ENCODE measurements at places on chromosomes 1 and 21.

DNA sequence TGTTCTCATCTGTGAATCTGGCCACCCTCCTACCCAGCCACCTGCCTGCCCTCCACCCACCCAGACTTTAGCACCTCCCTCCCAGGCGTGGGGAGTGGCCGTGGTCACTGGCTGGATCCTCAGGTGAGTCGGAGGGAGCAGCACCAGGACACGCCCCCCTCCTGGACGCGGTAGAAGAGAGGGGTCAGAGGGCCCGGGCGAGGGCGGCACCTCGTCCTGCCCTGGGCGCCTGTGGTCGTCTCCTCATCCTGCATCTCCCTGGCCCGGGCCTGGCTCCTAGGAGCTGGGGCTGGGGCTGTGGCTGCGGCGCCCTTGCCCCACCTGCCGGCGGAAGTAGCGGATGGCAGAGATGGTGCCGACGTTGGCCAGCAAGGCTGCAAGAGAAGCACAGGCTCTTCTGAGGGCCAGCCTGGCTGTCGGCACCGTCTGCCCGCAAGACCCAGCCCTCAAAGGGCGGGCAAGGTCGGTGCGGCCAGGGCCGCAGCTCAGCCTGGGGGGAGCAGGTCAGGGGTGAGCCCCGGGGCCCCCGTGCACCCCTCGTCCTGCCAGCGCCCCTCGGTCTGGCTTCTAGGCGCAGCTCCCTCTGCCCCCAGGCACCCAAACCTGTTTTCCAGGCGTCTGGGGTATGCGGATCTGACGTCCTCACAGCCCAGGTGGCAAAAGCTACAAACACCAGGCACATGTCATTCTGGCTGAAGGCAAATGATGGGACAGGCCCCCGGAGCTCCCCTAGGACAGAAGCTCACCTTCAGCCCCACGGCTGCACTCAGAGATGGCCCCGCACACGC lies 5.8 kb downstream of the PERM1 start:
- DNase-seq, result peak; percentile 62

- no peak for DNase-seq
Observed at GRCh38 chr1:87472716-87473115, 144.0 kb downstream of the LMO4 start.

GRCh38 chr21:34933609-34934335 lies 115.3 kb downstream of the RUNX1 start:
- DNase-seq, result no peak

DNA sequence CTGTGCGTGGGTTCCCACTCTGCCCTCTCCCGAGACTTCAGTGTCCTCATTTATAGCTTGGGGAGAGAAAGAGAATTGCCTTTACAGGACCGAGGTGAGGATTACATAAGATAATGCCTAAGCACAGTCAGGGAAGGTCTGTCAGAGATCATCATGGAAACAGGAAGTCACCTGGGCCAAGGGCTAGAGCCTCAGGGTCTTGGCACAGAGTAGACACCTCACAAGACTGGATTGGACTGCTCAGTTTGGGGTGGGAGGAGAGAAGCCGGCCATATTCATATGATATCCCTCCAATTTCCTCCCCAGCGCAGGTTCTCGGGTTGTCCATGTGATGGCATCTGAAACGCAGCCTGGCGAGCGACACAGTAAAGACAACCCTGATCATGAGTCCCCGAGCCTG lies 3.8 kb downstream of the CNR2 start:
- no peak for DNase-seq

DNA sequence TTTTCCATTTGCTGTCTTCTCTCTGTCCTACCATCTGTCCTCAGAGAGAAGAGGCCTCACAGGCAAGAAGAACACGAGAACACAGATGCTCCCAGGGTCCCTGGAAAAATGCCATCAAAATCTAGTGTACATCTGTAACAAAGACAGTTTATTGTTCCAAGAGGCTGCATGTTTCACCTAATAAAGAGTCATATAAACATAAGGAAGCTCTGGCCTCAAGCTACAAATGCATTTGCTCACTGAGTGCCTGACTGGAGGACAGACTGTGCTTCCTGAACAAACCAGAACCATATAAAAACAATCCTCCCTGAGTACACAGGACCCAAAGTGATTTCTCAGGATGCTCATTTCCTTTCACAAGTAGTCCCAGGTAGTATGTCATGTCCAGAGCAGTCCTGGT lies 76.3 kb upstream of the SLC44A3 start:
- DNase-seq, result no peak

- DNase-seq, result no peak
Observed at GRCh38 chr1:187692799-187693198, 864.0 kb downstream of the PLA2G4A start.

GRCh38 chr1:234997201-234997895 lies 131.3 kb downstream of the TOMM20 start:
- peak; percentile 97 for DNase-seq

GRCh38 chr1:23249787-23250454 lies 32.6 kb upstream of the HTR1D start:
- no peak for DNase-seq

- DNase-seq, result no peak
Observed at GRCh38 chr1:180646093-180646492, 14.3 kb downstream of the XPR1 start.

- no peak for DNase-seq
Observed at GRCh38 chr1:65572701-65573421, 152.4 kb downstream of the LEPR start.

DNA sequence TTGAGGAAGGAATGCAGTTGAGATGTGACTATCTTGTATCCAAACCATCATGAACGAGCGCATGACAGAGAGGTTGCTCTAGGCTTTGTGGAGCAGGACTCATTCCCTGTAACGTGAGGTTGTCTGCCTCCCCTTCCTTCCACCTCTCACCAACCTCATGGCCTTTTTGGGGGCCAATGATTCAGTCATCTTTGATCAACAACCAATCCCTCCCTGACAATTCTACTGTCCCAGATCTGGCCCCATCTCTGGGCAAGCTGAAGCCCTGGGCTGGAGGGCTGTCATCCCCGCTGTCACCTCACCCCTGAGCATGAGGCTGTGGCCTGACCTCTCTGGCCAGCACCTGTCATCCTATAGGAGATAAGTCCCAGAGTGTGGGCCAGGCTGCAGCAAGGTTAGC lies 19.7 kb downstream of the MTARC1 start:
- no peak for DNase-seq

DNA sequence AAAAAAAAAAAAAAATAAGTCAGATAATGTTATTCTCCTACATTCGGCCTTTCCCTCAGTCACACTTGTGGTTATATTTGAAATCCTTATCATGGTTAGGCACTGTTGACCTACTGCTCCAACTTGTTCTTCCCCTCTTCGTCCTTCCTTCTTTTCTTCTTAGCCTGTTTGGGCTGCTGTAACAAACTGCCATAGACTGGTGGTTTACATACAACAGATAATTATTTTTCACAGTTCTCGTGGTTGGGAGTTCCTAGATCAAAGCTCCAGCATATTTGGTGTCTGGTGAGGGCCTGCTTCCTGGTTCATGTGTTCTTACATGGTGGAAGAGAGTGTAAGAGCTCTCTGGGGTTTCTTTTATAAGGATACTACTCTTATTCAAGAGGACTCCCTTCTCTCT lies 73.4 kb downstream of the RABGAP1L start:
- no peak for DNase-seq

GRCh38 chr1:33818071-33818470 lies 45.8 kb upstream of the HMGB4 start:
- DNase-seq, result no peak

GRCh38 chr1:40870135-40870728 lies 8.1 kb upstream of the CITED4 start:
- no peak for DNase-seq

- DNase-seq, result no peak
Observed at GRCh38 chr1:44644806-44645205, 29.5 kb downstream of the TMEM53 start.

DNA sequence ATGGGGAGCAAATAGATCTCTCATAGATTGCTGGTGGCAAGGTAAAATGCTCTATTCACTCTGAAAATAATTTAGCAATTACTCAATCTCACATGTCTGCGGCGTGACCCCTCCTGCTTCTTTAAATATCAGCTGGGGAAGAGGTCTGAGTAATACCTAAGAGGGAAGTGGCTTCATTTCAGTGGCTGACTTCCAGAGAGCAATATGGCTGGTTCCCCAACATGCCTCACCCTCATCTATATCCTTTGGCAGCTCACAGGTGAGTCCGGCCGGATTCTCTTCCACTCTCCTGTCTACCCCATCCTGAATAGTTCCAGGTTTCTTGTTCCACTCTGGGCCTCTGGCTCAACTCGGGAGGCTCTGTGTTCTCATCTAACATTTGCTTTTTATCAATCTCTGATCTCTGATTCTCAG lies at the start of gene SLAMF7:
Gene SLAMF7 (plus strand): TSS at position 150 of the 414 bp plus-strand sequence. CDS start 55 bp downstream, at position 205.
- no peak for DNase-seq

GRCh38 chr1:154493276-154493675 lies 8.7 kb upstream of the TDRD10 start:
- DNase-seq, result no peak

DNA sequence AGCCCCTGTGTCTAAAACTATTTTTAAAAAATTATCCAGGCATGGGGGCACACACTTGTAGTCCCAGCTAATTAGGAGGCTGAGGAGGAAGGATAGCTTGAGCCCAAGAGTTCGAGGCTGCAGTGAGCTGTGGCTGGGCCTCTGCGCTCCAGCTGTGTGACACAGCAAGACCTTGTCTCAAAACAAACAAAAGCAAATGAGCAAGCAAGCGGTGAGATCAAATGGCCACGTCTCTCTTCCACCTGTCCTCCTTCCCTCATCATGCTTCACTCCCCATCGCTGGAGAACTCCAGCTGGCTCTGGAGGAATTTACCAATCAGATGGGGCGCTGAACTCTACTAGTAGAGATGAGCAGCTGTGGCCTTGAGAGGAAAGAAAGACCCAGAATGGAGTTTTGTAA lies 14.0 kb upstream of the REN start:
- DNase-seq, result no peak

DNA sequence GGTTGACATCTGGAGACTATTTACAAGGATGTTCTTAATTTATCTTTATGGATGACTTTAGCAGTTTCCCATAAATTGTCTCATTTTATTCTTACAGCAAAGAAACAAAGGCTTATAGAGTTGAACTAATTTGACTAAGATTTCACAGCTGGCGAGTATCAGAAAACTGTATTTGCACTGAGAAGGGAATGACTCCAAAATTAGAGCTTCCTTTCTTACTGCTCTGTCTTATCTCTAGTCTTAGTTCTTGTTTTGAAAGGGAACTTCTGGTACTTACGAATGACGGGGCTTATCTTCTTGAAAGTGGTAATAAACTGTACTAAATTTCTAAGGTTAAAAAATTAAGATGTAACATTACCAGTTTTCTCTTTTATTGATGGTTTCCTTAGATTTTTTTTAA lies 13.6 kb downstream of the CNST start:
- DNase-seq, result no peak

GRCh38 chr1:201763455-201764140 lies 65.4 kb upstream of the IPO9 start:
- no peak for DNase-seq

DNA sequence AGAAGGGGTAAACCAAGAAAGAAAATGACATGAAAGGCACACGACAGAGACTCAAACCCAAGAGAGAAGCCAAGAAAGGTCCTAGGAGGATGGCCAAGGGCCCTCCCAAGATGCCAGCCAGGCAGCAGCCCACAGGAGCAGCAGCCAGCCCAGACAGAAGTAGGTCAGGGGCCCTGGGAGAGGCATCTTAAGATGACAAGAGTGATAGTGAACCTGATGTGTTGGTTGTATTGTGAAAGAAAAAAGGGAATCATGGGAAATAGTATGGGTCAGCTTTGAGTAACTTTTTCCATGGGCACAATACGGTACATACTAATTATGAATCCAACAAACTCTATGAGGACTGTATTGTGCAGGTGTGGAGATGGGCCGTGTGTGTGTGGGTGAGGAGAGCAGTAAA lies 3.3 kb downstream of the CCSAP start:
- no peak for DNase-seq

- DNase-seq, result no peak
Observed at GRCh38 chr21:44533121-44533890, 6.7 kb downstream of the KRTAP10-1 start.

GRCh38 chr21:22063140-22063539 lies 1064.9 kb downstream of the NCAM2 start:
- no peak for DNase-seq

- no peak for DNase-seq
Observed at GRCh38 chr1:41534181-41535076, 49.9 kb upstream of the EDN2 start.

DNA sequence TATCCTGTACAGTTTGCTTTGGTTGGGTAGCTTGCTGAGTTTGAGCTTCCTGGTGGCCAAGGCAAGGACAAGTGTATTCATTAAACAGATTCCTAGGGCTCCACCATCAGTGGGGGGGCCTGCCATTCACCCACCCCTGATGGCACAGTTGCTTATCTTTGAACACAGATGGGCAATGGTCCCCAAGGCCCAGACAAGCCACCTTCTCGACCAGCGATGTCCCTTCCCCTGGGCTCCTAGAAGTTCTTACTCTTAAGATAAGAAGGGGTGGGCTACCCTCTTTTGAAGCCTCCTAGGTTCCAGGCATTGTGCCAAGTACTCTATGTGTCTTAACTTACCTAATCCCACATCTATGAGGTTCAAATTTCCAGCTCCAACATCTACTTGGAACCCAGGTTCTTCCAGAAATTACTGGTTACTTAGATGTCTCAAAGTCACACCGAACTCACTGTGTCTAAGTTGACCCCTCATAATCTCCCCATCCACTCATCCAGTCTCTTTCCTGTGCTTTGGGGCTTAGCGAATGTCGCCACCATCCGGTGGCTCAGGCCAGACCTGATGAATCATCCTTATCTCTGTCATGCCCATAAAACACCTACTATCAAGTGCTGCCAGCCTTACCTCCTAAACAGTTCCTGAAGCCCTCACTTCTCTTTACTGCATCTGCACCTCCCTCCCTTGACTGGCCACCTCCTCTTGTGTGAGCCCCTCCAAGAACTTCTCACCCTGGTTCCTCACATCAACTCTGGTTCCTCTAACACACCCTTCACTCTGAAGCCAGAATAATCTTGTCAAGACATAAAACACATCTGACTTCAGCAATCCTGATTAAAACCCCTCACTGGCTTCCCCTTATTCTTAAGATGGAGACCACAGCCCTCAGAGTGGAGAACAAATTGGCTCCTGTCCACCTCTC lies 50.1 kb downstream of the KLHDC7A start:
- no peak for DNase-seq

All from T1000 (cell line).